ENCODE measurements at places on chromosomes 12 and 14. TPM values are rescaled to one million over a fixed set of nuclear protein-coding genes. Genes with fewer than 3 reads are reported as not detected.
A peak's percentile ranks its signal among the peaks of the same experiment; 100 is the strongest.

DNA sequence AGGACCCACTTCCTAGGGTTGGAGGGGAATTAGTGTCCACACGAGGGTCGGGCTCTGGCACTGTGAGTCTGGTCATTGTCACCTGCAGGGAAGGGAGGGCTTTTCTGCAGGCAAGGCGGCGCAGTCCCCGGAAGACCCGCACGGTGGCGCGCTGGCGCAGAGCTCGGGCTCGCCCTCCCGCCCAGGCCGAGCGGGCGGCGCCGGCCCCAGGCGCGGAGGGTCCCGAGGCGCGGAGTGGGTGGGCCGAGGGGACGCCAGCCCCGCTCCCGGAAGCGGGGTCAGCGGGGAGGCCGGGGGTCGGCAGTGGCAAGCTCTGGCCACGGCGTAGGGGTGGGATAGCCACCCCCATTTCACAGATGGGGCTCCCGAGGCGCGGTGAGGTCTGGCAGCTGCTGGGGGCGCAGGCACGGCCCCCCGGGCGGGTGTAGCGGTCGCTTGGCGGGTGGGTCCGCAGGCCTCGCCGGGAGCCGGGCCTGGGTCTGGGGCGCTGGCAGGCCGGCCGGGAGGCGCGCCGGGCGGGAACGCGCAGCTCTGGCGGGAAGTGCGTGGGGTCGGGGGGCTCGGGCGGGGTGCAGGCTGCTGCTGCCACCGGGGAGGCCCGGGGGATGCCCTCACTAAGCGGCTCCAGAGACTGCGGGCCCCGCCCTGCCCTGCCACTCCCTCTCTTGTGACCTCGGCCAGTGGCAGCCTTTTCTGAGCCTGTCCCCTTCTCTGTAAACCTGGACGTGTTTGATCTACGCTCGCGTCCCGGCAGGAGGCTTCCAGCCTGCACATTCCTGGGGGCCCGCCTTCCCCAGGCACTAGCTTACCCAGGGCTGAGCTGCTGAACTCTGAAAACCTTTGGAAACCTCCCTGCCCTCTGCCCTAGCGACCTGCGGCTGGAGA, 46.1 kb downstream of the CYP46A1 start:
- peak; percentile 90 for DNase-seq

CLEC2B gene
- 11.8 TPM for total RNA-seq

GRCh38 chr14:31025367-31026076, at the start of gene AP4S1:
Gene AP4S1, plus strand, starts transcription at chr14:31025649. Its CDS starts 40,548 bp downstream, at chr14:31066197.
- peak; percentile 72 for DNase-seq

NKX2-1 gene
- not detected for total RNA-seq

PTGER2 gene
- 10.0 TPM for total RNA-seq

- no peak for DNase-seq
These were observed 36.7 kb upstream of the RMST start for GRCh38 chr12:97425802-97426491.

DNA sequence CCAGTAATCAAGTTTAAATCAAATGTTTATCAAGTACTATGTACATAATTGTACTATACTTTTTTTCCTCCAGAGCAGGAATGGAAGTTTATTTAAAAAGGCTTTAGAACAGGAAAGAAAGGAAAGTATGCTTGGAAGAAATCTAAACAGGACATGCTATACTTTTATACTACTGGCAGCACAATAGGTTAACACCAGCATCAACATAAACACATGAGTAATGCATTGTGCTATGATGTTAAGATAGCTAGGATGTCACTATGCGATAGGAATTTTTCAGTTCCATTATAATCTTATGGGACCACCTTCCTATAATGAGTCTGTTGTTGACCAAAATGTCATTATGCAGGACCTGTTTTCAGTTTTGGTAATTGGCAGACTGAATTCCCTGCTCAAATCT, 41.5 kb upstream of the ANKS1B start:
- no peak for DNase-seq

GRCh38 chr14:65900164-65900563, 487.6 kb downstream of the FUT8 start:
- no peak for DNase-seq

RTL1 gene
- total RNA-seq = not detected

GLIPR1L1 gene
- total RNA-seq = not detected

GRCh38 chr12:47360771-47361388, 281.1 kb upstream of the AMIGO2 start:
- no peak for DNase-seq

GRCh38 chr12:4256043-4256826, 17.3 kb upstream of the CCND2 start:
- DNase-seq = no peak

DNA sequence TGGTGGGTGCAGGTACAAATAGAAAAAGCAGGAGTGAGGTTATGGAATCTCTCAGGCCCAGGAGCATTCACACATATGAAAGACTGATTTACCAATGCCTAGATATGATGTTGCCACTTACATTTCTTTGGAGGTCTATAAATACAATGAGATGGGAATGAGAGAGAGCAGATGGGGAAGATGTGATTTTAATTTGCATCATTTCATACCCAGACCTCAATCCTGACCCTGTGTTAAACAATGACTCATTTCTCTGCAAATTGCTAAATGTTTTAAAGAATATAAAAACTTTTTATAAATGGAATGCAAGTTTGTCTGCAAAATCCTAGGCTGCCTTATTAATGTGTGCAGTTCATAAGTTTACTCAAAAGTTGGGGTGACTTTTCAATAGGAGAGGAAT, 38.6 kb upstream of the GNG2 start:
- DNase-seq = no peak

RND1 gene
- 1.0 TPM for total RNA-seq

GRCh38 chr12:26599096-26599695, 233.8 kb downstream of the ITPR2 start:
- no peak for DNase-seq

GRCh38 chr14:89304972-89305703, 111.9 kb downstream of the FOXN3 start:
- DNase-seq = no peak

- no peak for DNase-seq
These were observed 33.4 kb downstream of the CCER1 start for GRCh38 chr12:90921536-90921935.

BDKRB2 gene
- 16.1 TPM for total RNA-seq

- DNase-seq = no peak
These were observed 84.0 kb upstream of the GSC start for GRCh38 chr14:94853920-94854319.

SLC17A8 gene
- total RNA-seq = 0.16 TPM

SLC25A47 gene
- not detected for total RNA-seq

DNA sequence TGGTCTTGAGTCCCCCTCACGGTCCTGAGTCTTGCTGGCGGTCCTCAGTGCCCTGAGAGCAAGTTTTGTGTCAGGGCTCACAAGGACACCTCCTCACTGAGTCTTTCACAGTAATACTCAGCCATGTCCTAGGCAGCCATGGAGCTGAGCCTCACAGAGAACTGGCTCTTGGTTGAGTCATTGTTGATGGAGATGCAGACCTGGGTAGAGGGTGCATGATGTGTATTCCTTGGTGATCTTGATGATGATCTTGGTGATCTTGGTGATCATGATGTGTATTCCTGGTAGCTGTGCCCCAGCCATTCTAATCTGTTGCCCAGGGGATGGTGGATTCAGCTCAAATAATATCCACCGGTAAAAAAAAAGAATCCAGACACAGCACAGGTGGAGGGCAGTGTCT, 495.4 kb downstream of the TMEM121 start:
- DNase-seq = no peak

Measured in kidney (tissue), 22 donors.